Dermis lymphatic vessel endothelial cell (primary cell): ENCODE measurements at places on chromosomes 7 and 10. TPM values are rescaled to one million over a fixed set of nuclear protein-coding genes. Genes with fewer than 3 reads are reported as not detected.

ANKRD30A gene
- total RNA-seq, result not detected in 2 replicates

HKDC1 gene
- under 0.01 and 0.11 TPM in 2 replicates for total RNA-seq

NRF1 gene
- total RNA-seq, result 13.3 and 15.0 TPM in 2 replicates

HOXA5 gene
- total RNA-seq, result 2.3 and 10.7 TPM in 2 replicates

LFNG gene
- total RNA-seq, result 10.5 and 46.1 TPM in 2 replicates

TBC1D12 gene
- total RNA-seq, result 18.3 and 21.0 TPM in 2 replicates

ZNF804B gene
- total RNA-seq, result not detected in 2 replicates

KIAA1217 gene
- 12.7 and 16.1 TPM in 2 replicates for total RNA-seq

STEAP1 gene
- total RNA-seq, result 1.4 and 2.8 TPM in 2 replicates

NEUROD6 gene
- not detected in 2 replicates for total RNA-seq

SPDYE11 gene
- total RNA-seq, result not detected in 2 replicates

TAF3 gene
- 0.87 and 1.4 TPM in 2 replicates for total RNA-seq

CPA5 gene
- not detected in 2 replicates for total RNA-seq

RAMP3 gene
- 136 and 467 TPM in 2 replicates for total RNA-seq

TCAF1 gene
- 37.4 and 43.4 TPM in 2 replicates for total RNA-seq

CFAP43 gene
- total RNA-seq, result 0.17 TPM in 1 of 2 replicates, not detected in the other

FKBP6 gene
- total RNA-seq, result not detected in 2 replicates

UNCX gene
- total RNA-seq, result not detected in 2 replicates

TLX1 gene
- total RNA-seq, result not detected in 2 replicates

GPC2 gene
- 1.3 and 3.5 TPM in 2 replicates for total RNA-seq

SYNPO2L gene
- total RNA-seq, result not detected in 2 replicates

CNNM1 gene
- total RNA-seq, result under 0.01 TPM in 2 replicates

TAF5 gene
- total RNA-seq, result 2.8 and 5.4 TPM in 2 replicates

ACHE gene
- total RNA-seq, result 2.2 and 5.1 TPM in 2 replicates

TCTN3 gene
- 44.0 and 51.1 TPM in 2 replicates for total RNA-seq

ANKRD1 gene
- total RNA-seq, result 92.0 and 289 TPM in 2 replicates

SLC26A4 gene
- total RNA-seq, result 3.4 and 4.9 TPM in 2 replicates

PCLO gene
- total RNA-seq, result 5.0 and 5.3 TPM in 2 replicates

GALNT17 gene
- total RNA-seq, result not detected in 2 replicates

TMUB1 gene
- total RNA-seq, result 11.4 and 17.0 TPM in 2 replicates

VPS37D gene
- 2.5 and 3.5 TPM in 2 replicates for total RNA-seq

EIF3B gene
- 143 and 175 TPM in 2 replicates for total RNA-seq
